Glomerular endothelial cell (primary cell): ENCODE measurements at places on chromosomes 3 and 15. TPM values are rescaled to one million over a fixed set of nuclear protein-coding genes. Genes with fewer than 3 reads are reported as not detected.

DNA sequence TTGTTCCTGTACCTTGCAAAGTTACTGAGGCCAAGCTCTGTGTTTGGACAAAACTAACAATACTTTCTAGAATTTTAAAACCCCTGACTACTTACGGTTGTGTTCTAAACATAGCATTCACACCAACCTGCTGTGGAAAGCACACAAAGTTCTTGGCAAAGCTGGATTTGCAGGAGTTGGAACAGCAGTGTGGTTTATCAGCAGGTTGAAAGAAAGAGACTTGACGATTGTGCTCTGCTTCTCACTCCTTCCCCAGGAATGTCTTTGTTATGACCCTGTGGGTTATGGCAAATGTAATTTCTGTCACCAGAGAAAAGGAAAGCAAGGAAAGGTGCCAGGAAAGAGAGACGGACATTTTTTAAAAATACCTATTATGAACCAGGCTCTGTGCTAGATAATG lies 165.5 kb upstream of the TGFBR2 start:
- no peak for DNase-seq

The LRRN1 gene
- total RNA-seq: 0.15 TPM in 1 of 2 replicates, not detected in the other

DNA sequence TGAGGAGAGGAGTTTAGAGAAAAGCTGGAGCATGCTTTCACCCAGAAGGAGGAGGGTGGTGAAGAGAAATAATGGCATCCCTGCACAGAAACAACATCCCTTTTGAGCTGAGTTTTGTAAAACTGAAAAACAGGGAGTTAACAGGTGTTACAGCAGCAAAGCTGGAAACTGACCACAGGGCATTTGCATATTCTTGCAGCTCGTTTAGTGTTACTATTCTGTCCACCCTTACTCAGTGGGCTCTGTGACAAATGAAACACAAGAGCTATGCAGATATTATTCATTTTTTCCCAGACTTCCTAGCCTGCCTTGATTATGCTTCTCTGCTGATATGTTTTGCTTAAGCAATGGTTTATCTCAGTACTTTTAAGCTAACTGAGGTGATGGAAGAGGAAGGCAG lies 272.0 kb downstream of the NEK10 start:
- DNase-seq: no peak

GRCh38 chr15:48544778-48545177 lies 100.7 kb downstream of the FBN1 start:
- no peak for DNase-seq

DNA sequence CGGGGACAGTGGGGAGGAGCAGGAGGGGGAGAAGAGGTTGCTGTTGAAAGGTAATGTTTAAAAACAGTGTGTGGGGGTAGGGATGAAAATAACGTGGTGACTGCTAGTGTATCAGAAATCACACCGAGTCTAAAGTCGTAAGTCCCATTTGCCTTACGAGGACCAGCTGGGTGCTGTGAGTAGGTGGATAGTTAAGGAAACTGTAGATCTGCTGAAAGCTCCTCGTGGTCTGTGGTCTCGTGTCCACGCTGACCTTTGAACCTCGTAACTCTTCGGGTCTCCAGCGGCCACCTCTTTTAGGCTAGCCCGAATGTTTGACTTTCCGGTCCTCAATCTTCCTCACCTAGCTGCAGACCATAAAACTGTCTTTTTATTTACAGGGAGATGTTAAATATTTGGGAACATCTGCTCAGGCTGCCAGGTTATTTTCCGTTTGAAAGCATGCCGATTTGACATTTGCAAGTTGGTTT lies 29.3 kb upstream of the ST3GAL6 start:
- DNase-seq: no peak

DNA sequence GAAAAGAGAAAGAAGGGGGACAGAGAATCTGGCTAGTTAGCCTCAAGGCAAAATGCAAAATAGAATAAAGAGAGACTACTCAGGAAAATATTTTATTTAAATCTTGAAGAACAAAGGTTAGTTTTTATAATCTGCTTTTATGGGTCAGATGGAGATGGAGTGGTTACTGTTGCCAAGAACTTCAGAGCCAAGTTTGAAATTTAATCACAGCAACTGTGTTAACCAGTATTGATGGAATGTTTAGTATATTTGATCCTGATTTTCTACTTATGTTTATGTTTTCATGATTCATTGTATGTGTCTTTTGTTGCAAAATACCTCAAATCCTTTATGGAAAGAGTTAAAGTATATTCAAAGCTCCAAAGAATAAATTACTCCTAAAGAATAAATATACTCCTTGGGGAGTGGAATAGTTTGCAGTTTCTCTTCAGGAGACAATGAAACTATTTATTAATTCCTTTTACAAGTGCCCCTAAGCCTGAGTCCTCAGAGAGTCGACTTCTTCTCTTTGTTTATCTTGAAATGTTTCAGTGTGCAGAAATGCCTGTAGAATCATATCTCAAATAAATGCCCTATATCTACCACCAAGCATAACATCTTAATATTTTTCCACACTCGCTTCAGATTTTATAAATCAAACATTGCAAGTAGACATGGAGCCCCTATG lies 60.9 kb upstream of the THSD4 start:
- no peak for DNase-seq

- DNase-seq: no peak
Observed at GRCh38 chr15:52098323-52098722, 14.3 kb downstream of the BCL2L10 start.

The MESP2 gene
- 0.15 TPM in 1 of 2 replicates, not detected in the other for total RNA-seq

GRCh38 chr3:56781762-56782161 lies 20.0 kb downstream of the ARHGEF3 start:
- DNase-seq: no peak

The EBLN2 gene
- 0.78 and 4.9 TPM in 2 replicates for total RNA-seq

The SKOR1 gene
- total RNA-seq: 0.19 TPM in 1 of 2 replicates, not detected in the other

DNA sequence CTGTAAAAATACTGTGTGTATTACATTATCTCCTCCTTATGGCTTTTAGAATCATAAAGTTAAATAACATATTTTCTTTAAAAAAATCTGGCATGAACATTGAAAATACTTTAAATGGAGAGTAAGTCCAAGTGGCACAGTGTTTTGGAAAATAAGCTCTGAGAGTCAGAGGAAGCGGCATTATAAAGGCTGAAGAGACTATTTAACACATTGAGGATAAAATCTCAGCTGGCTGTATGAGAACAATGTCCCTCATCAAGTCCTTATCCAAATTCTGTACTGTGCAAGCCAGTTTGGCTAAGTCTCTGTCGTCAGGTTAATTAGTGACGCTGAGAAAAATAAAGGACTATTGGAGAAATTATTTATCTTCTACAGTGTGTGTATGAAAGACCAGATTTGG lies 245.5 kb downstream of the MFSD1 start:
- no peak for DNase-seq

DNA sequence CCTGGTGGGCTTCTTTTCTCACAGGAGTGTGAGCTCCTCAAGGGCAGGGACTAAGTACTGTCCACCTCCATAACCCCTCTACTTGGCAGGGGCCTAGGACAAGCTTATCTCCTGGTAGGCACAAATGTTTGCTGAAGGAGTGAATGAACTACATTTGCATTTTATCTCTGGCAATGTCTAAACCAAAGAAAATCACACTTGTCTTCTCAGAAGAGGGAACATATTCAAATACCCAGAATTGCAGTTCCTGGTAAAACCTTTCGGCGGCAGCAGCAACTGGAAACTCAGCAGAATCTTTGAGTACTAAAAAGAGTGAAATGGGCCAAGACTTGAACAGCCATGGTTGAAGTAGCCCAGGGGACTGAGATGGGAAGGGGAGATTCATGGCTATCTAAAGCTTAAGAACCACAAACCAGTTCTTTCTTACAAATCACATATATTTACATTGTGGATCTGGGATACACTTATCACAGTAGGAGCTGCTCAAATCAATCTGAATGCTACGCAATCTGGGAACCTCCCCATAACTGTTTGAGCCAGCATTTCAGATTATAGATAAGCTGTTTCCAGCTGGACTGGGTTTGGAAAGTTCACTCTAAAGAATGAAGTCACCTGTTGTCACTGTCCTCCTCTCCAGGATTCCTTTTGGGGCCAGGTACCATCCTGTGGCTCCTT lies 18.7 kb upstream of the PTPN9 start:
- no peak for DNase-seq

- DNase-seq: no peak
Observed at GRCh38 chr15:43792761-43793476, 799 bp downstream of the SERF2 start.

DNA sequence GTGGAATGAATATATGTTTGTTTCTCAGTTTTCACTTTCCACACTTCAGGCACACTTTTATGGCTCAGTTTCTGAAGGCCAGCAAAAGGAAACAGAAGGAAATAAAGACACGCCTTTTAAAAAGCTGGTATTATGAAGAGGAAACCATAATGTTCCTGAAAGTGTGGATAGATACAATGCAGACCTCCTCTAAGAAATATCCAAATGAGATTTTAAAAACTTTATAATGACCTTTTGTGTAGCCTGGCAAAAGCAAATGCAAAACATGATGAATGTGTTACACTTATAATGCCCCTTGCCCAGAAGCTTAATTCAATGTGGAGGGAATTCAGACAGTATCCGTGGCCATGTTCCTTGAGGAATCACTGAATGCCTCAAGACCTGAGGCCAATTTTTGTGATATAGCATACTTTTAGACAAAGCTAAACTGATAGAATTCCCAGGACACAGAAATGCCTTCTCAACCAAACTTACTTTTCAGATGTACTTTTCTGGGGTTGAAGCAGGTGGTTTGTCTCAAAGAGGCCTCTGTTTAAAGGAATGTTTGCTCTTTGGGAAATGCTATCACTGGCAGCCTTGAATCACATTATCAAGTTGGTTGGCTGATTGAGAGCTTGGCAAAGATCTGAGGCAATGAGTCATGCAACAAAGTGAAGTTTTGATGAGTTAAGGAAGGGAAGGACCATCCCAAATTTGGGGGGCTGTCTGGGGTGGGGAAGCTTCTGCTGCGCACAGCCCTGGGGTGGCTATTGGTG lies 77.1 kb upstream of the CACNA2D3 start:
- no peak for DNase-seq

DNA sequence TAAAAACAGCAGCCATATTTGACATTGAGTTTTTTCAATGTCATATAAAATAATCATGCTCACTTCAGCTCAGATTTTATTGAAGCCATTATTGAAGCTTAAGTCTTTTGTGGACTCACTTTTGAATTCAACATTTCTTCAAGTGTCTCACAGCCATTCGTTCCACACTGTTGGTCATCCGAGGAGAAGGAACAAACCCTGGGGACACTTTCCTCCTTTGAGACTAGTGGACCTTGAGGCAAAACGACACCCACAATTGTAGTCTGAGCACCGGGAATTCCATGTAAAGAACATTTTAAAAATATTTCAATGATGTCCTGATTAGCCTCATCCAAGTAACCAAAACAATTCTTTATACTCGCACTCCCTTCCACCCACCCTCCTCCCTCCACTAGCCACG lies 174.7 kb downstream of the CD47 start:
- no peak for DNase-seq

DNA sequence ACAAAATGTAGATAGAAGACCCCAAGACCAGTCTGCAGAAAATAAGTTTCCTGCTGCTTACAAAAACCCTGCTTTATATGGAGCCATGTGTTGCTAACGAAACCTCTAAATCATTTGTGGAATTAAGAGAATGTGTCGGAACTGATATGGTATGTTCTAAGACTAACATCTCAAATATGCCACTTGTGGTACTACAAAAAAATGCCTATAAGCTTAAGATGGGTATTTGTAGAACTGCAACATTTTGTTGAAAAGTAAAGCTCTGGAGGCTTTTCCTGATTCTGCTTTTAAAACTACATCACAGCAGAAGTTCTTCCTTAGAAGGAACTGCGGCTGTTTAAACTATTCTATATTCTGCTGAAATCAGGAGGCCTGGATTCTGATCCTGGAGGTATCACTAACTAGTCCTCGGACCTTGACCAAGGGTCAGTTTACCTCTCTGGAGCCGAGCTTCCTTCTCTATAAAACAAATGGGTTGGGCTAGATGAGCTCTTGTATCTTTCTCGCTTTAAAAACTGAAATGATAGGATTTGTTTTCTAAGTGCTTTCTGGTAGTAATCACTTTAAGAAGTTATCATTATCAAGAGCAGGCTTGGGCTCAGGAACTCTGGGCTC lies 74.9 kb downstream of the RAD18 start:
- DNase-seq: no peak

GRCh38 chr3:119148493-119149180 lies 2.7 kb downstream of the TEX55 start:
- no peak for DNase-seq

DNA sequence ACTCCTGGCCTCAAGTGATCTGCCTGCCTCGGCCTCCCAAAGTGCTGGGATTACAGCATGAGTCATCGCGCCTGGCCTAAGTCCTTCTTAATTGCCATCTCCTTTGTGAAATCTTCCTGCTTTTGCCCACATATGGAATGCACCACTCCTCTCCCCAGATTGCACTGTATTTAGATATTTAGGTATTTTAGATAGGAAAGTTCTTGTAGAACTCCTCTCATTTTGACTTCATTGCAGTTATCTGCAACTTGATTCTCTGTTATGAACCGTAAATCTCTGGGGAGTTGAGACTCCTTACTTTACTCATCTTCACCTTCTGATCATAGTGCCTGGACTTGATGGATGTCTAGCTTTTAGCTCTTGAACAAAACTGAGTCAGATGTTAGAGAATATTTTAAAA lies 150.7 kb downstream of the AKAP13 start:
- DNase-seq: no peak

DNA sequence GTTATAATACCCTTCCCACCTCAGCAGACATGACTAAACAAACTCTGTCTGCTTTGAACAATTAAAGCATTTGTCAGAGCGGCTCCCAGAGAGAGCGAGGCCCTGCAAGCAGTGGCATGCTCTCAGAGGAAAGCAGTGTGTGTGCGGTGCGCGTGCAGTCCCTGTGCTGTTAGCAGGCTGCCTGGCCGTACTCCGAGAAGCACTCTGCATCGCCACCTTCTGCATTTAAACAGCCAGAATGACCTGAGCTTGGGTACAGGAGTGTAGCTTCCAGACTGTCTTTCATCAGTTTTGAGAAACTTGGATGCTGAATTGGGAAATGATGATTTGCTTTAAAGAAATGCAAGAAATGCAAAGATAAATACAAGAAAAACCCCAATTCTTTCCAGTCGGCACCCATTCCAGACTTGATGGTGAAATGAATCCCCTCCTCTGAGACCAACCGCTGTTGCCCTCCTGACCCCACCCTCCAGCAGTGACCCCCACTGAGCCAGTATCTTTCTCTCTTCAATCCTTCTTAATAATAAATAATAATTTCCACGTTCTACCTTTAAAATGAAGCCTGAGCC lies 113.5 kb downstream of the VGLL4 start:
- DNase-seq: no peak

DNA sequence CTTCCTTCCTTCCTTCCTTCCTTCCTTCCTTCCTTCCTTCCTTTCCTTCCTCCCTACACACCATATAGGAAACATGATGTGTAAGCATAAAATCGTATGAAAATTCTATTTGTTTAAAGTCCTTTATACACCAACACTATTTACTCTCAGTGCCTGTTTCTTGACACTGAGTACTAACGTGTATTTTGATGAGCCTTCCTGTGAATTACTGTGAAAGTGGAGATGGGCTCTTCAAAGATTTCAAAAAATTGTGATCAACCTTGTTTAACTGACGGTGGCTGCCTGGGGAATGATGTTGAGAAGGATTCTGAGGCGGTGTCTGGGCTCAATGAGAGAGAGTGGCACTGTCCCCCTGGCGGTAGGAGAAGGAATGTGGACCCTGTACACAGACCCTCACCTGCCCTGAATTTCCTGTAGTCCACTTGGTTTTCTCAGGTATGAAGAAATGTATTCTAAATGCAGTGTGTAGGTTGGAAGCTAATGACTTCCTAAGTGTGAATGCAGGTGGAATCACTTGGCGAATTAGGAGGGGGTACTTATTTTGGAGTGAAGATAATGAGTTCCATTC lies 237.9 kb downstream of the GAP43 start:
- DNase-seq: no peak

- DNase-seq: no peak
Observed at GRCh38 chr3:195571361-195571760, 12.4 kb downstream of the APOD start.

The CSPG4 gene
- 3.0 and 15.6 TPM in 2 replicates for total RNA-seq
